ENCODE measurements at places on chromosomes 2 and 18.

DNA sequence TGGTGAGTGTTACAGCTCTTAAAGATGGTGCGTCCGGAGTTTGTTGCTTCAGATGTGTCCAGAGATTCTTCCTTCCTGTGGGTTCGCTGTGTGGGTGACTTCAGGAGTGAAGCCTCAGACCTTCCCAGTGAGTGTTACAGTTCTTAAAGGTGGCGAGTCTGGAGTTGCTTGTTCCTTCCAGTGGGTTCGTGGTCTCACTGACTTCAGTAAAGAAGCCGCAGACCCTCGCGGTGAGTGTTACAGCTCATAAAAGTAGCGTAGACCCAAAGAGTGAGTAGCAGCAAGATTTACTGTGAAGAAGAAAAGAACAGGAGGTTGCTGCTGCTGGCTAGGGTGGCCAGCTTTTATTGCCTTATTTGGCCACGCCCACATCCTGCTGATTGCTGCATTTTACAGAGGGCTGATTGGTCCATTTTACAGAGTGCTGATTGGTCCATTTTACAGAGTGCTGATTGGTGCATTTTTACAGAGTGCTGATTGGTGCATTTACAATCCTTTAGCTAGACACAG, 34.0 kb upstream of the SPTBN1 start:
- peak; percentile 21 for DNase-seq

DNA sequence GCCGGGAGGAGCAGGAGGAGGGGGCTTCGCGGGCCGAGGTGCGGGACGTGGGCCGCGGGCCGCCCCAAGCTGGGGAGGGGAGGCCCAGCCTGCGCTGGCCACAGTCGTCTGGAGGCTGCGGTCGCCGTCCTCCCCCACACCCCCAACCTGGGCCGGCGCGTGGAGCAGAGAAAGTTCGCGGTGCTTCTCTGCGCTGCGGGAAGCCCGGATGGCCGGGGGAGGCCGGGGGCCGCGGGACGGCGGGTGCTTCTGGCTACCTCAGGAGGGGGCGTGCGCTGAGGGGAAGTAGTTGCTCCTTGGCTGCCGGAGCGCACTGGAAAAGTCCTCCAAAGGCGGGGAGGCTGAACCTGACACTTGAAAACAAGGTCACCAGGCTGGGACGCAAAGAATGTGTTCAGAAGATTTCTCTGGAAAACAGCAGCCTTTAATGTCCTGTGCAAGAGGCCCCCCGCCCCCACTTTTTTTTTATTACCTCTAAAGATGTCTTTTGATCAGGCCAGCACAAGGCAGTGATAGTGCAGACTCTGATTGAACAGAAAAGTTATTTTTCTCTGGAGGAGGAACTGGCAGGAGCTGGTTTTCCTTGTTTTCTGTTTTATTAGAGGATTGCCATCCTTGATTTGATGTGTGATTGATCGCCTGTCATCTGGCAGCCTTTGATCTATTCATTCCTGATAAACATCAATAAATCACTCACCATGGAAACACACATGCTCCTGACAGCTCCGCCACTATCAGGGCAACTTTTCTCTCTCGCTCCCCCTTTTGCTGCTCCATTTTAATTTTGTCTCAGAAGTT, 1.6 kb downstream of the TSHZ1 start:
- DNase-seq, result peak; percentile 76

DNA sequence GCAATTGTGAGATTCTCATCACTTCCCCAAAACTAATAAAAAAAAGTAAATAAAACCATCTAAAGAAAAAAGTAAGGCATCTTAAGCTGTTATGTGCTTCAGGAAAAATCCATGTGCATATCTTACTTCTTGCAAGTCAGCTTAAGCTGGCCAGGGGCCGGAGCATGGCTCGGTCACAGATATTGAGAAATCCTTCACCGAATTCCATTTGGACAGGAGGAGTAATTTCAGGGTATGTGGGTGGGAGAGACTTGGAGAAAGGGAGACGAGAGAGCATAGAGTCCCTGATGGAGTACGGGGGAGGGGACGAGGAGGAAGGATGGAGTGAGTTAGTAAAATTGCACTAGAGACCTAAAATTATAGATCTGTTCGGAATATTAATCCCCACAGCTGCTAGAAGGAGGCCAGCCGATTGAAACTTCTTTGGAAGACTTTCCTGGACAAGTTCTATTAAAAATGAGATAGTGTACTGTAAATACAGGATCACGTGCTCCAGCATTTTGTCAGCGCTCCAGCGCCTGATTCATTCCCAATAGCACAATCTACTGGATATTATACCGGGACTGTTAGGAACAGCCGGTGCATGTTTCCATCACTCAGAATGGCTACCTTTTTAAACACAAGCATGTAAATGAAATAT, 438.5 kb downstream of the ZNF516 start:
- no peak for DNase-seq

- DNase-seq, result no peak
Observed at GRCh38 chr2:110107092-110108079, 8.2 kb downstream of the MALL start.

GRCh38 chr2:236603361-236604015, 33.9 kb downstream of the ACKR3 start:
- no peak for DNase-seq

GRCh38 chr2:126786765-126787164, 111.9 kb upstream of the TEX51 start:
- DNase-seq, result no peak

- no peak for DNase-seq
Observed at GRCh38 chr2:24659862-24660261, 133.3 kb downstream of the PTRHD1 start.

DNA sequence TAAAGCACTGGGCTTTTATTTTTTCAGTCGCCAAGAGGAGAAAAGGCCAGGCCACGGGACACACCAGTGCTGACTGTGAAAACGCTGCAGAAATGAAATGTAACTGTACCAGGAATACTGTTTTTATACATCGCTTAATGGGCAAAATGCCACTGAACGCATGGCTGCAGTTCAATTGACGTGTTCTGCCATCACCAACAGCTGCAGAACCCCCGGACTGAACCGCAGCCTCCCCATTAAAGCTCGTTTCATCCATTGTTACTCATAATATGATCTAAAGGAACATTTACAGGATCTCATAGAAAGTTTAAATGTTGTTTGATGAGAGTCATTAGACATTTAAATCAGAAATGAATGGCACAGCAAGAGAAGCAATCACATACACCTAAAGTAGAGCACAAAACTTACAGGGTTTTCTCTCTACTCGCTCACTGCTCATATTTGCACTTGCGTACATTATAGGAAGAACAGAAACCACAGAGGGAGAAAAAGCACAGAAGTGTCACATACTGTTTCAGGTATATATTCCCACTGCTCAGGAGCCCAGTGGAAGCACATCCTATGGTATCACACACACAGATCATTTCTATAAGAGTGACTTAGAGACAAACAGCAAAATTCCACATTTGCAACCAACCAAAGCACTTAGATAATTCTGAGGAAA, 35.3 kb downstream of the TCF4 start:
- no peak for DNase-seq

DNA sequence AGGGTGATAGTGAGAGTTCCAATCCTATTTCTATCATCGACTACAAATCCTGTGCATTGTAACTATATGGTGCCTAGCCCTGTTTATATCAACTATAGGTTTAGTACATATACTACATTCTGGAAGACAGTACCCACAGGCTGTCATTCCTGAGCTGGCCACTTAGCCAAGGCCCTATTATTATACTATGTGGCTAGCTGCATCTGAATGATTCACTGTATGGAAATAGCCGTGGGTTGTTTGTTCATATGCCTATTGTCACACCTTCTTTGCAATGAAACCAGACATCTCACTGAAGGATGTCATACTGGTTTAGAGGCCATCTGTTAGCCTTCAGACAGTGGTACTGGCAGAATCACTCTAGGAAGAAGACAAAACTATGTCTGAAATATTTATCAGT, 62.3 kb upstream of the FSIP2 start:
- no peak for DNase-seq

DNA sequence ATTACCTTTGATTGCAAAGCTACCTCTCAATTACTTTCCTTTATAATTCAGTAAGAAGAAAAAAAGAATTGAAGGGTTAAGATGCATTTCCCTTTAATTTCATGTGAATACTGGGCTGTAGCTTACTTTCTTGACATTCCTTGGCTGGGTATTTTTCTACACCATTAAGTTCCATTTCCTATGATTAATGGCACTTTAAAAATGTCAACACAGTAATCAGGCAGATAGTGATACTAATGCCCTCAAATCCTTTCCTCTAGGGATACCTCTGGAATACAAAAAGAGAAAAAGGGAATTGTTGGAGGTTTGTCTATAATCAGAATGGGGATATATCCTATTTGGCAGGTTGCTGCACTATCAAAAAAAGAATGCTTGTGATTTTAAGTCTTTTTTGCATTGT, 216.9 kb downstream of the SRBD1 start:
- no peak for DNase-seq

GRCh38 chr2:28538134-28538533, 42.3 kb downstream of the PLB1 start:
- no peak for DNase-seq

GRCh38 chr2:78940998-78941397, 84.5 kb upstream of the REG3G start:
- no peak for DNase-seq

DNA sequence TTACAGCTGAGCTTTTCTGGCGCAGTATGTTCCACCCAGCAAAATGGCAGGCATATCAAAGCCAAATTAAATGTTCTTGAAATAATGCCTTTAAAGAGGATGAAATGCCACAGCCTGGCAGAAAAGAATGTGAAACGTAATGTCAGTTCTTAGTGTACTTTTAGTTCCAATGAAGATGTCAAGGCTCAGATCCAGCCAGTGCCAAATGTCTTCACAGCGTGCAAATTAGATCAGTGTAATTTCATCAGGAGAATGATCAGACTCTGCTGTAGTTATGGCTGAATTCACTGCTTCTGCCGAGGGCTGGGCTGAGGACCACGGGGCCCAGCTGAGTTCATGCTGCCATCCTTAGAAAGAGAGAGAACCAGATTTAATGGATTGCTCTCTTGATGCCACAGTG, 78.7 kb upstream of the ITGA4 start:
- no peak for DNase-seq

DNA sequence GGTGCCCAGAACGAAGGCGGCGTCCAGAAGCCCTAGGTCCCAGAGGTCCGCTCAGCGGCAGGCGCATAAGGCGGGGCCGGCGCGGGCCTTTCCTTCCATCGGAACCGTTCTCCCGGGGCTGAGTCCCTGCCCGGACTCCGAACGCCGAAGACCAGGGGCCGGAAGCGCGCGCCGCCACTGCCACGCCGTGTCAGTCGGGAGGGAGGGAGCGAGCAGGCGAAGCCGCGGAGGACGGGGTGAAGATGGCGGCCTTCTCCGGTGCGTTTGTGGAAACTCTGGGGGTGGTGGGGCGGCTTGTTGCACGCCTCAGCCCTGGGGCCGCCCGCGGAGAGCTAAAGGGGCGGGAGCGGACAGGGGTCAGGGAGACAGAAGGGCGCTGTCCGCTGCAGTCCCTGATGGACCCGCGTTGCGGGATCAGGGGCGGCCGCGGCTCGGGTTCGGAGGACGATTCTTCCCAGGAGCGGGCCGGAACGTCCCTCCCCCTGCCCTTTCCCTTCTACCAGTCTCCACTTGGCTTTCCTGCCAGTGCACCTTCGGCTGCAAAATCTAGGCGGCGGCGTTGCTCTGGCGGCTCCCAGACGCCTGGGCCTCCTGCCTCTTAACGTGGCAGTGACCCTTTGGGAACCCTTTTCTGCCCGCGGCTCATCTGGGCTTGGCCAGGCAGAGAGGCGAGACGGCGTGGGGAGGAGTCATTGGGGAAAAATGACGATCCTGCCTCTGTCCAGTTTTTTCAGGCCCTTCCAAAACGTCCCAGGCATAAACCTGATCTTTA, at the start of gene DDX1:
TSS of gene DDX1 (plus strand) at position 177 of the 772 bp plus-strand sequence. CDS start at position 243, 66 bp downstream.
- DNase-seq, result peak; percentile 95

DNA sequence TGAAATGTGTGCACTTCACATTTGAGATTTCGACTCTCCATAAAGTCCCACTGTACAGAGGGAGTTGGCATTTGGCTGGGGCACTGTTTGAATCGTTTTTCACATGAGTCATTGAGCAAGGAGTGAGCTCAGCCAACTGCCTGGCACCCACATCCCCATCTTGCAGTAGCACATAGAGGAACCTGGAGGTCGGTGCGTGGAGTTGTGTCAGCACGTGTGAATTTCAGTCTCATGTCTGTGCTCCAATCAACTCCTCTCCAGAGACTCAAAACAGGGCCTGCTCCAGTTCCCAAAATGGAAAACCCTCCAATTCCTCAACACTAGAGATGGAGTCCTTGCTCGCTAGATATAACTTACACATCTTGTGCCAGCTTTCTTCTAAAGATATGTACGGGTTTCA, 126.8 kb upstream of the CAPN13 start:
- peak; percentile 8 for DNase-seq

GRCh38 chr2:12719400-12720277, 2.9 kb downstream of the TRIB2 start:
- peak; percentile 49 for DNase-seq

DNA sequence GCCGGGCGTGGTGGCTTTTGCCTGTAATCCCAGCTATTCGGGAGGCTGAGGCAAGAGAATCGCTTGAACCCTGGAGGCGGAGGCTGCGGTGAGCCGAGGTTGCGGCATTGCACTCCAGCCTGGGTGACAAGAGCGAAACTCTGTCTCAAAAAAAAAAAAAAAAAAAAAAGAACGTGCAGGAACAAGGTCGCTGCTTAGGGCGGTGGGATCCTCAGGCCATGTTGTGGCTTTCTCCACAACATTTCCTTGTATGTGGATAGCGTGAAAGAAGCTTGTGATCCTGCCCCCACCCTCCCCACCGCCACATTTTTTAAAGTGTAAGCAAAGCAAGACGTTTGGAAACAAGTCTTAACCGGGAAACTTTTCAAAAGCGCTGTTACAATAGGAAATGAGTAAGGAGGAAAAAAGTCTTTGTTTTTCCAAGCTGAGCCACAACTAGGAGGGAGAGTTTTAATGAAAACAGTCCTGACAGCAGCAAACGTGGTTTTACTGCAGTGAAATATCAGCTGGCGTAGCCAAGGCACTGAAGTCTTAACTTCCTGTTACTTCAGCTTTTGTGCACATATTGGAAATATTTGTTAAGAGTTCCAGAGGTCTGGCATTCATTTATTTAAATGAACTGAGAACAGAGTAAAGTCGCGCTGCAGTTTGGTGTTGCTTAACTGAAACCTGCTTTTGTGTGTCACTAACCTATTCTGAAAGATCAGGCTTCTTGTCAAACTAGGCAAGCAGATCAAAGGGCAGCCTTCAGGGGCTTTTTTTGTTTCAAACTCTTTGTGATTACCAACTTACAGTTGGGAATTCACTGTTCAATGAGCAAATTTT, 3.8 kb downstream of the TGIF1 start:
- peak; percentile 67 for DNase-seq

DNA sequence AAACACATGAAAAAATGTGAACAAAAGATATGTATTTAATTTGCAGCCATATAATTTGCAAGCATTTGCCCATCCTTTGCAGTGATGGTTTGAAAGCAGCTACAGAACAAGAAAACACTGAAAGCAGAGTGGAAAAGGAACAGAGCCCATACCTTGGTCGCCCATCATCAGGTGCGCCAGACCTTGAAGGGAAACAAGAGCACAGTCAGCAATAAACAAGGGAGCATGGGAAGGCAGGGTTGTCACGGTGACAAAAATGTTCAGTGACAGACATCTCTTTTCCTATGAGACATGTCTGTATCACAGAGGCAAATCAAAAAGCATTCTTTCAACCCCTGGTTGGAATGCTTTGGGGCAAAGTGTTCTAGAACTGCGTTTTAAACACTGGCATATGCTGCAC, 109.4 kb downstream of the NRXN1 start:
- DNase-seq, result no peak

Data from NB4 (cell line).